ENCODE measurements at places on chromosomes 2 and 18. TPM values are rescaled to one million over a fixed set of nuclear protein-coding genes. Genes with fewer than 3 reads are reported as not detected.

SGPP2 gene
- total RNA-seq: not detected

ATOH8 gene
- 16.9 TPM for total RNA-seq

CYS1 gene
- total RNA-seq: 0.29 TPM

- DNase-seq: no peak
Measured at GRCh38 chr2:96882230-96882629, 12.3 kb upstream of the SEMA4C start.

GRCh38 chr2:12918835-12919445 is 202.2 kb downstream of the TRIB2 start:
- DNase-seq: no peak

GRCh38 chr2:184927040-184927439 is 328.7 kb downstream of the ZNF804A start:
- peak; percentile 6 for DNase-seq
